ENCODE measurements at places on chromosomes 12 and 14.

DNA sequence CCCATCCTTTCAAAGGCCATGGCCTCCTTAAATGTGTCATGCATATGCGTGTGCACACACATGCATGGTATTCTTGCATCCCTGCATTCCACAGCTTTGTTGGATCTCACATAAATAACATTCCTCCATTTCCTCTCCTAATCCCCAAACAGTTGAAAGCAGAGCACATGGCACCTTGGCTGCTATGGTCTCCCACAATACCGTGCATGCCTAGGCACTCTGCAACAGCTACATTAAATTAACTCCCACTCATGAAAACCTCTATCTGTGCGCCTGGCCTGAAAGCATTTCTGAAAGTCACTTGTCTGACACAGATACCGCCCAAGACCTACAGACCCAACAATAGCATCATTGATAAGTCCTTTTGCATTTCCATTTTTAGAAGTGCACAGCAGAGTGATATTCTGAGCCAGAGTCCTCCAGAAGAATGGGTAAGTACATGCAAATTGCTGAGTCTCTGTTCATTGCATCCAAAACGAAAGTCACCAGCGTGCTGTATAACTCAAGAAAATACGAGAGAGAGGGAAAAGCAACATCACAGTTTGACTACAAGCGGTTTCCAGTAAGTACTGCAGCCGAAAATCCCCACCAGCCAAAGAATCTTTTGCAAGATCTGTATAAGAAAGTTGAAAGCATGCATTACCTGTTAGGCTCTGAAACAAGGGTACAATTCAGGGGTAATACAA lies 436 bp downstream of the ASB2 start:
- DNase-seq: no peak

GRCh38 chr14:81206115-81206514 lies 14.6 kb downstream of the GTF2A1 start:
- DNase-seq: no peak

- DNase-seq: no peak
These were observed 691.6 kb upstream of the FBXO33 start for GRCh38 chr14:40123816-40124215.

GRCh38 chr12:2961705-2962104 lies 2.5 kb downstream of the TEAD4 start:
- no peak for DNase-seq
